ENCODE measurements at places on chromosomes 4 and X.

DNA sequence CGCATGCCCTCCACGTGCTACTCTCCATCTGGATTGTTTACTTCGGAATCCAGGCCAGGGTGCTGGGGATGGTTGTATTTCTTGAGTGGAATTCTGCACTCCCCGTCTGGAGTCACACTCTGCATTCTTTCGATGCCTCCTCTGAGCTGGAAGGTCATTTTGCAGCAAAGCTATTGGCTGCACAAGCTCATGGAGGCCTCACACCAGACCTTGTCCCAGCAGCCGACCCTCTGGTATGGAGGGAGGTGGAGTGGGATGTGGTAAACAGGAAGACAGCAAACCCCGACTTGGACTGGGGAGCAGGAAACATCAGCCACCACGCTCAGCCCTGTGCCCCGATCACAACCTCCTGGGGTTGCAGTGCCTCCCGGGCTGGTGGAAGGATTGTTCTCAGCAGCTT is 225.3 kb upstream of the LNX1 start:
- no peak for DNase-seq

DNA sequence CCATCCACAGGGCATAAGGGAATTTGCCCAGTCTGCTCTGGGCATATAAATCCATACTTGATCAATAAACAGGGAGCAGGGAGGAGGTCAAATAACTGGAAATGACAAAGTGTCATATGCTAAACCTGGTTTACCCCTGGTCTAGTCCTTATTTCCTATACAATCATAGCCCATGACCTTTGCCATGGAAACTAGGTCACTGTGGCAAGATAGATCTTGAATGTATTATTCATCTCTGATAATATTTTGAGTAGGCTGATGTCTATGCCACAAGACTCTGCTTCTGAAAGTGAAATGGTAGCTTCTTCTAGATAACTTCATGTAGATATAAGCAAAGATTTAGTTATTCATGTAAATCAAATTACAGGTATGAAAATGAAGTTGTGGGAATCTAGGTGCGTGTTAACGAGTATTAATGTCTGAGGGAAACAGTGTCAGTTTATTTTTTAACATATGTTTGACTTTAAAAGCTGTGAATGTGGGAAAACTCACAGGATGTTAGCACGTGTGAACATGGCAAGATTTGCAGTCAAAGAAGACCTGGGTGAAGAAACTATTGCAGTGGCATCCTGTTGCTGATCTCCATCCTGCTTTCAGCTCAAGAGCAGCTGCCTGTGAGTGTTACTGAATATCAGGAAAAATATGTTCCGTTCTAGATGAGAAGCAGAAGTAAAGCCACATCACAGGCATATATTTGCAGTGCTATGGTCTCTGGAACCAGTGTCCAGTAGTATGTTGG is 81.8 kb upstream of the NDP start:
- no peak for DNase-seq

DNA sequence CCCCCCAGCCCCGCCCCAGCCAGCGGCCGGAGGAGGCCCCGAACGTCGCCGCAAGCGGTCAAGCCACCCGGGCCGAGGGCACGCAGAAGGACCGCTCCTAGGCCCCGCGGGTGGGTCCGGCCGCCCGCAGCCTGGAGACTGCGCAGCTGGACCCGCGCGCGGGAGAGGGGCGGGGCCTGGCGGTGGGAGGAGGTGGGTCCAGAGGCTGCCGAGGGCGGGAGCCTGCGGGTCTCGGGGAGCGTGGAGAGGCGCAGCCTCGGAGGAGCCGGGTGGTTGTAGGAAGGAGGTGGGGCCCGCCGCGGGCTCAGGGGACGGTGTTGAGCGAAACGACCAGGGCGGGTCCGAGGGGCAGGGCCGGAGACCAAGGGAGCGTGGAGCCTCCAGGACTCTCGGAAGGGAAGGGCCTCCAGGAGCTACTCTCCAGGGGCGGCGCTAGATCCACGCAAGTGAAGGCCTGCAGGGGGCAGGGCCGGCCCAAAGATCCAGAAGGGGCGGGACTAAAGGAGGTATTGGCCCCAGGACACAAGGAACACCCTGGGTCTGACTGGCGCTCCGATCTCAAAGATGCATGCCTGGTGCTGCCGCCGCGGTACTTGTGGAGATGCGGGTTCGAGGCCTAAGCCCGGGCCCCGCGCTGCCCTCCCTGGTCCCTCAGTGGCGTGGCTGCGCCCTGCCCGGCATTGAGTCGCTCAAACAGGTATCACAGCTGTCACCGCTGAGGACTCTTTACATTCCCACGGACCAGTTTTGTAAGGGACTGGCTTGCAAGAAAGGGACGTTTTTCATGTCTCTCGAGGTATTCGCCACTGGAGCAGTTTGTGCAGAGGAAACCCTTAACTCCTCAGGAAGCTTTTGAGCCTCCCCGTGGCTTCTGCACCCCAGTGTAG is 5.9 kb downstream of the TIMM17B start:
- DNase-seq = peak; percentile 86

DNA sequence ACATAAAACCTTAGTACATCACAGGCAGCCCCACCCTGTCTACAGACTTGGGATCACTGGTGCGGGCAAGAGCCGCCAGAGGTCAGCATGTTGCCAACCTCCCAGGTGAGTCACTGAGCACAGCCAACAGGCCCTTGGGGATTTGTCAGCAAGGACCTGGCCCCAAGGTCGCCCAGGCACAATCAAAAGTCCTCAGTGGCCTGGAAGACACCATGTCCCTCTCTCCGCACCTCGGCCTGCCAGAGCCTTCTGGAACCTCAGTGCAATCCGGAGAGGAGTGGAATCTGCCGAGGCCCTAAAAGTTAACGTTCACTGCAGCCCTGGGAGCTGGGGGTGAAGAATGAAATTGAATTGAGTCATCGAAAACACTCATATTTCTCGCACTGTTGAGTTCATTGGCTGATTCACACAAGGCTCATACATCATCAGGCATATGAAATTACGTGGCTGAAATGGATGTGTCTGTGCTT is 74.3 kb downstream of the WFS1 start:
- DNase-seq = peak; percentile 79

DNA sequence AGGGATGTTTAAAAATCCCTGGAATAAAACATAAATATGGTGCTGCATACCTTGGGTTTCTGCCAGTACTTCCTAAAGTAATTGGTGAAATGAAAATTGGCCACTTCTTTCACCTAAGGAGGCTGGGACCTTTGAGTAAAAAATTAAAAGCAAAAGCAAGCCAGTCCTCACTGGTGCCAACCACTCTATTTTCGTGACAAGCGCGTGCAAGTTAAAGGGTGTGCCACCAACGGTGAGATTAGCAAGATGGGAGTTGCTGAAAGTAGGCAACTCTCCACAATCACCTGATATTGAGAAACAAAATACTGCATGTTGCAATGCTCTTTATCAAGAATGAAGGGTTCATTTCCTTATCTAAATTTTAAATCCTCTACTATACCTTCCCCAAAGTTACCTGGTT is 19.7 kb upstream of the RTL9 start:
- no peak for DNase-seq

DNA sequence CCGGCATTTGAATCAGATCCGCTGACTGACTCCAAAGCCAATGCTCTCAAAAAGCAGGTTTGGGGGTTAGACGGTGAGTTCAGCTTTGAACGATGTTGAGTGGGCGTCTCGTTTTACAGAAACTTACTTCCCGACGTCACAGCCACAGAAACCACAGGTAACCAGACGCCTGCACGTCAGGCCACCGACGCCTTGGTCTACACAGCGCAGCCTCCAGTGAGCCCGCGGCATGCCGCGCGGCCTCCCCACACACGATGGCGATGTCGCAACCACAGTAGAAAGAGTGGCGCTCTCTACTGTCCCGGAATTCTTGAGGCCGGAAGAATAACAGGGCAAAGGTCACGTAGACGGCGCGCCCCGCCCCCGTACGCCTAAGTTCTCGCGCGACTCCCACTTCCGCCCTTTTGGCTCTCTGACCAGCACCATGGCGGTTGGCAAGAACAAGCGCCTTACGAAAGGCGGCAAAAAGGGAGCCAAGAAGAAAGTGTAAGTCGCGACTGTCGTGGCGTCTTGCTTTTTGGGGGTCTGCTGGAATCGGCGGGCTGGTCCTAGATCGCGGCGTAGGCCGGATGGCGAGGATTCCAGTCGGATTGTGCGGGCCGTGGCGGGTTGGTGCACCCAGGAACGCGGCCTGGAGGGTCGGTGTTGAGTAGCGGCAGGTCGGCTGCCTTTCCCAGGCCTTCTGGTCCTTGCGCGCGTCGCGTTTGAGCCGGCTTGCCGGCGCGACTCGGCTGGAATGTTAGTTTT is at the start of gene RPS3A:
RPS3A (plus strand) TSS at position 400 of the 747 bp plus-strand sequence; CDS start at position 425, 25 bp downstream.
- peak; percentile 93 for DNase-seq

GRCh38 chr4:184424993-184425758 is 49.2 kb downstream of the IRF2 start:
- no peak for DNase-seq

GRCh38 chr4:3746701-3747580 is 19.2 kb upstream of the ADRA2C start:
- no peak for DNase-seq

GRCh38 chr4:80948995-80949394 is 81.5 kb upstream of the BMP3 start:
- no peak for DNase-seq

- DNase-seq = no peak
These were observed 10.7 kb downstream of the TEC start for GRCh38 chr4:48258845-48259397.

DNA sequence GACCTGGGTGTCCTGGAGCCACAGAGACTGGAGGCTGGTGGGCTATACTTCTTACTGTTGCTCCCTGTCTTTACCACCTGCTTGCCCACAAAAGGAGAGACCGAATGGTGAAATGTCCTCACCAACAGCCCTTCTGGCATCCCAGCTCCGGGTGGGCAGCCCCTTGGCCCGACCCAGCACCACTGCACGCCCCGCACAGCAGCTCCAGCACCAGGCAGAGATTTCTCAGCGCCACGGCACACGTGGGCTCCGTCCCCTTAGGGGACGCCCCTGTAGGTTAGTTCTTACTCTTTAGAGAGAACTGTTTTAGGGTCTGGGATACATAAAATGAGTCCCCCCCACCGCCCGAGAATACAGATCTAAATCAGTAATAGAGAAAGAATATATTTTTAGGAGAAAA is 158.4 kb upstream of the MAB21L2 start:
- no peak for DNase-seq

GRCh38 chr4:96894621-96895020 is 1054.7 kb downstream of the PDHA2 start:
- no peak for DNase-seq

DNA sequence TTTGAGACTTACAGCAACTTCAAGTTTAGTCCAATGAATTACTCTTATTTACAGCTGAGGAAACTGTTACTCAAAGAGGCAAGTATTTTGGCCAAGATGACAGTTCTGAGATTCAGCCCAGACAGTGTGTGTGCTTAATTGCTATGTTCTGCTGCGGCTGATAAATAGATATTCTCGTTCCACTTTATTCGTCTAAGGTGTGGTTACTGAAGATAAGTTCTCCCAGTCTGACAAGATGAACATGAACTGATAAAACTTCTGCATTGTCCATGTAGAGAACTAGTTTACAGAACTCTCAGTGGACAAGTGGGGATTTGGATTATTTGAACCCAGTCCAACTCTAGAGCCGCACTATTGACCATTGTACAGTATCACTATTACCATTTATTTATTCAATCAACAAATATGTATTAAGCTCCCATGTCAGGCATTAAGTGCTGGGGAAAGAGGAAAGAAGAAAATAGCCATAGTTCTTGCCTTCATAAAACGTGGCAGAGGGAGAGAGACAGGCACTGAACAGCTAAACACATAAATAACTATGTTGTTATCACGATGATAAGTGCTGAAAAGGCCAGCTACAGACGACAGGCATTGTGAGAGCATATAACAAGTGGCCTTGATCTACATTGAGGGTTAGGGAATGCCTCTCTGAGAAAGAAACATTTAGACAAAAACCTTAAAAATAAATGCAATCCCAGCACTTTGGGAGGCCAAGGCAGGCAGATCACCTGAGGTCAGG is 4.0 kb upstream of the DHX15 start:
- no peak for DNase-seq

GRCh38 chr4:76105652-76106051 is 31.1 kb downstream of the ART3 start:
- DNase-seq = peak; percentile 11

- DNase-seq = peak; percentile 66
These were observed 326.4 kb downstream of the DCHS2 start for GRCh38 chr4:154164931-154165839.

DNA sequence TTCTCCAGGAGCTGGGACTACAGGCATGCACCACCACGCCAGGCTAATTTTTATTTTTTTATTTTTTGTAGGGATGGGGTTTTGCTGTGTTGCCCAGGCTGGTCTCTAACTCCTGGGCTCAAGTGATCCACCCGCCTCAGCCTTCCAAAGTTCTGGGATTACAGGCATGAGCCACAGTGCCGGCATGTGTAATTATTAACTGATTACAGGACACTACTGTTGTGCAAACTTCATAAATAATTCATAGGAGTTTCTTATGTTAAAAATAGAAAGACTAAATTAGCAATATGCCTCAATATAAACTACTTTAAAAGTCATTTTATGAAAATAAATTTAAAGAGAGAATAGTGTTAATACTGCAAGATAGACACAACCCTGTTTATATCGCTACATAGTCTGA is 221.9 kb downstream of the SNCA start:
- no peak for DNase-seq

DNA sequence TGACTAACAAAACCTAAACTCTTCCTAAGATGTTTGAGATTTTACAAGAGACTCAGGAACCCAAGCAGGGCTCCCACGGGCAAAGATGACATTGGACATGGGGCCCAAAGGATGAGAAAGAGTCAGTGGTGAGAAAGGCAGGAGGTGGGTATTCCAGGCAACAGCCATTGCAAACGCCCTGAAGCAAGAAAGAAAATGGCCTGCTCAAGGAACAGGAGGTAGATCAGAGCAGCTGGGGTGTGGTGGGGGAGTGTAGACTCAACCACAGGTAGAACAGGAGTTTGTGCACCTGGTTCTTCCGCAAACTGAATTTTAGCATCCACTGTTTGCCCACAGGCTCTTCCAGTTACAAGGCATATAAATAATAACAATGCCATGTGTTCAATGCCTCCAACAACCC is 3.3 kb downstream of the PPP2R2C start:
- no peak for DNase-seq

- peak; percentile 21 for DNase-seq
These were observed 25.8 kb downstream of the TRIM75 start for GRCh38 chr4:165079476-165079875.

GRCh38 chrX:86103061-86103460 is 45.2 kb upstream of the DACH2 start:
- no peak for DNase-seq

GRCh38 chr4:102227388-102227787 is 117.9 kb downstream of the SLC39A8 start:
- no peak for DNase-seq
